ENCODE measurements at places on chromosomes 3 and 15.

DNA sequence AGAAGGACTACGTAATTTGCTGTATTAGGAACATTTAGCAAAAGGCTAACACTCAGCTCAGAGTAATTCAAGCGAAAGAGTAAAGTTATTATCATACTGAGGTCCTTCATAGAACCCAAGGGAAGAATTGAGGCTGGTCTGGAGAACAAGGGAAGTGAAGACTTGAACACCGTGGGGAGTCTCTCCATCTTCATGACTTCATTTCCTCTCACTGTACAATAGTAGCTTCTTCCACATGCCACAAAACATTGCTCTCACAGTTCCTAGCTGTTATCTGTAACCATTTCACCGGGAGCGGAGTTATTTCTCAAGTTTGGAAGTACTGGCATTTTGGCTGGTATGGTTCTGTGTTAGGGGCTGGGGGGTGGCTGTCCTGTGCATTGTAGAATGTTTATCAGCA lies 69.7 kb downstream of the MAGI1 start:
- DNase-seq, result no peak

GRCh38 chr3:72234391-72234790 lies 449.4 kb upstream of the PROK2 start:
- DNase-seq, result no peak

GRCh38 chr3:21170964-21171363 lies 580.0 kb downstream of the ZNF385D start:
- no peak for DNase-seq

DNA sequence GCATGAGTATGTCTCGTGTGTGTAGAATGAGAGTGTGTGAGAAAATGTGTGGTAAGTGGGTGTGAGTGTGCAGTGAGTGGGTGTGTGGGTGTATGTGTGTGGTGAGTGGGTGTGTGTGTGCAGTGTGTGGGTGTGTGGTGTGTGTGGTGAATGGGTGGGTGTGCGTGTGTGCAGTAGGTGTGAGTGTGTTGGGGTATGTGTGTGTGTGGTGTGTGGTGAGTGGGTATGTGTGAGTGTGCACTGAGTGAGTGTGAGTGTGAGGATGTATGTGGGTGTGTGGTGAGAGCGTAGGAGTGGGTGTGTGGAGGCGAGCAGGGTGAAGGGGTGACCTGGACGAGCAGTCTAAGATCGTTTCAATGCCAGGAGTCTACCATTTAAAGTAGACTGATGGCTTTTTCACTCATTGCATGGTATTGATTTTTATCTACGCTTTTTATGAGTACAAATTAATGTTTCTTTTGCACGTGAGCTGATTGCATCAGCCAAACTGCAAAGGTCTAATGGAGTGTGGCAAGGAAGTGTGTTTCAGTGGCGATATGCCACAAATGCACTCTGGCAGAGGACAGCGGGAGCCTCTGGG lies 1.6 kb upstream of the CPN2 start:
- DNase-seq, result no peak

DNA sequence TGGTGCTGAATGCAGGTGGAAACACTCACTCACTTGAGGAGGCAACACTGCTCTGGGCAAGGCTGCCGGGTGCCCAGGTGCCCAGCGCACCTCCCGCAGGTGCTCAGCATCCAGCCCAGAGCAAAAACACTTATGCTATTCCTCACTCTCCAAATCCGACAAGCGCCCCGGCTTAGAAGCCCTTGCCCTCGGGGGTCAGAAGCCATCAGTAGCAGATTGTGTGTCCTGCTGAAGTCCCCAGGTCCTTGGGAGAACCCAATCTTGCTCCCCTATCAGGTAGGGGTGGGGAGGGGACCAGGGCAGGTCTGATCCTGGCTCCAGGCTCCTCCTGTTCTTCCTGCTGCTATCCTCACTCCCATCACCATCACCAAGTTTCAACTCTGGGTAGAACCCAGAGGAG lies 46.7 kb downstream of the TLE3 start:
- DNase-seq, result no peak

DNA sequence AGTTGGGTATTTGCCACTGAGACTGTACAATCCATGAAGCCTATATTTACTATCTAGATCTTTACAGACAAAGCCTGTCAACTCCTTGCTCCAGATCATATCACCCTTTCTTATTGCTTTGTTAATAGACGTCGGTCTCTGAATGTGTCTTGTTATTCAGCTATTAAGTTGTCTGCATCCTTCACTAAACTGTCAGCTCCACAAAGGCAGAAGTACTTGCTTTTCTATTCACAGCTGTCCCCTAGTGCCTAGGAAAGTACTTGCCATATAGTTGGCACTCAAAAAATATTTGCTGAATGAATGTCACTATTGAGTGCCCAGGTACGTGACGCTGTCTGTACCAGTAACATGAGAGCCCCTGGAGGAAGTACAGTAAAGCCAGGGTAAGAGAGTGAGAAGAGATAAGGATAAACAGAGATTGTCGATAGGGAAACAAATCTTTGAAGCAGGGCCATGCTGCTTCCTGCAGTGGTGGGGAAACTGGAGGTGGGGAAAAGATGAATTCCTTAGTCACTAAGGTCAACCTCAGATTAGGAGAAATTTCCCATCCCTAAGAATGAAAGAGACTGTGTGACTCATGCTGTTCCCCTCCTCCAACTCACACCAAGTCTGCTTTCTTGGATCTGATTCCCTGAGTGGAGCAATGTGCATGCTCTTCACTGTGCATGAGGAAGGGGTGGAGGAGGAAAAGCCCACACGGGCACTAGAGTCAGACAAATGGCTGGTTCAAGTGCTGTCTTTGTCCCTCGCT lies 36.3 kb downstream of the PRICKLE2 start:
- DNase-seq, result no peak

GRCh38 chr3:196914866-196915265 lies 27.5 kb downstream of the NCBP2 start:
- DNase-seq, result no peak

DNA sequence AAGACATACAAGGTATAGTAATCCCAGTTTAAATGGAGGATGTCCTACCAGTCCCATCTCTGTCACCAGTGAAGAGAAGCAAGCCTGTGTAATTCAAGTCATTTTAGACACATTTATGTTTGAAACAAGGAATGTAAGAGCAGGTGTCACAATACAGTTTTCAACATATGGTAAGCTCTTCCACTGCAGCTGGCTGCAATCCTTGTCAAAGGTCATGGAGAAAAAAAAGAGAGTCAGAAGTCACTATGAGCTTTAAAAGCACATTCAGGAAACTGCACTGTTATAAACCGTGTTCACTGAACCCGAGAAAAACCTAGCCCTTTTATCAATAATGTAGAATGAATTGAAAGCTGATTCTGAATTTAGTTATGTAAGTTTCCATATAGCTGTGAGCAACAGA lies 206.4 kb downstream of the NAALADL2 start:
- no peak for DNase-seq

- DNase-seq, result no peak
Observed at GRCh38 chr3:180913581-180914404, 1.3 kb downstream of the FXR1 start.

DNA sequence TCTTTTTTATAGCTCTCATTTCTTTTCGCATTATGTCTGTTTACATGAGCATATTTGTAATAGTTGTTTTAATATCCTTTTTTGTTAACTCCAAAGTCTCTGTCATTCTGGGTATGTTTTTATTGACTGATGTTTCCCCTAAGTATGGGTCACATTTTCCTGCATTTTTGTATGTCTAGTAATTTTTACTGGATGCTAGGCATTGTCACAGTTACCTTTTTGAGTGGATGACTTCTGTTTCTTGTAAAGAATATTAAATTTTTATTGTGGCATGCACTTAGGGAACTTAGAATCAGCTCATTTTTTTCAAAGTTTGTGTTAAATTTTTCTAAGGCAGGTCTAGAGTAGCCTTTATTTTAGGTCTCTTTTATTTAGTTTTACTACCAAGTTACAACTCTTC lies 40.7 kb downstream of the ANAPC13 start:
- no peak for DNase-seq

GRCh38 chr3:43055393-43055792 lies 50.5 kb downstream of the POMGNT2 start:
- DNase-seq, result no peak

GRCh38 chr3:150106740-150107428 lies 136.2 kb upstream of the PFN2 start:
- no peak for DNase-seq

GRCh38 chr3:150216041-150216811 lies 191.9 kb upstream of the TSC22D2 start:
- peak; percentile 63 for DNase-seq

DNA sequence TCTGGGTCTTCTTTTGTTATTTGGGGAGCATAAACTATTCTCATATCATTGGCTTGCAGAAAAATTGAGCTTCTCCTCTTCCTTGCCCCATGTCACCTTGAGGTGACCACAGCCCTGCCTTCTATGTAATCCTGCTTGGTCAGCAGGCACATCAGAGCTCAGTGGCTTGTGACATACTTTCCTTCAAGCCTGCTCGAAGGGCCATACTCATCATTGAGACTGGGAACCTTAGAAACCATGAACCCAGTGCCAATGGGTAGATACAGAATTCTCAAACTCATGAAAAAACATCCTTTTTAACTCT lies 3.7 kb upstream of the CCR2 start:
- no peak for DNase-seq

DNA sequence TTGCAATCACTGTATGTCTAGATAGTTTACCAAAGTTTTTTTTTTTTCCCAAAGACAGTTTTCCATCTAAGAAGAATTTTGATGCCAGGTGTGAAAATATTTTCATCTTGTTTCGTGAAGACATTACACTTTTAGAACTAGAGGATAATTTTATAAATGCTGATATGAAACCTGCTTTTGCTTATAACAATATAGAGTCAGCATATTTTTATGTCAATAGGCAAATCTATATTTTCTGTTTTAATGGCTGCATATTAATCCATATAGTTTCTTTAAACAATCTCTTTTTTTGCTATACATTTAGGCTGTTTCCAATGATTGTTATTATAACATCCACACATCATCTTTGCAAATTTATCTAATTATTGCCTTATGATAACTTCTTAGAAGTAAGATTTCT lies 12.6 kb upstream of the INSYN1 start:
- no peak for DNase-seq

- no peak for DNase-seq
Observed at GRCh38 chr15:69616558-69616957, 163.9 kb downstream of the RPLP1 start.

Data from left ventricle myocardium superior (tissue), 1 donor.